ENCODE measurements at places on chromosomes 6 and 20.

DNA sequence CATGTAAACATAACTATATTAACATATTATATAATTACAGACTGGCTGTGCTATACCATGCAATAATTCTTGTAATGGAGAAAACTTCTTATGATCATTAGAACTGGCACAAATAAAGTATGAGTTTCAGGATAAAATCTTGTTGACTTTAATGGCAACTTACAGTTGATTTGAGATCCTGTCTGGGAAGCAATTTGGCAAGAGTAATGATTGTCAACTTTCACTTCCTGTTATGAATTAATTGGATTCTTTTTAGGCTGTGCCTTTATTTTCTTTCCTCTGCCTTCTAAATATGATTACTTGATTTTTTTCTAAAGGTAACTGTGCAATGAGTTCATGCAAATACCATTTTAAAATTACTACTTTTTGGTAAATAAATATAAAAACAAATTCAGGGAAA lies 158.1 kb upstream of the B3GAT2 start:
- DNase-seq = no peak

DNA sequence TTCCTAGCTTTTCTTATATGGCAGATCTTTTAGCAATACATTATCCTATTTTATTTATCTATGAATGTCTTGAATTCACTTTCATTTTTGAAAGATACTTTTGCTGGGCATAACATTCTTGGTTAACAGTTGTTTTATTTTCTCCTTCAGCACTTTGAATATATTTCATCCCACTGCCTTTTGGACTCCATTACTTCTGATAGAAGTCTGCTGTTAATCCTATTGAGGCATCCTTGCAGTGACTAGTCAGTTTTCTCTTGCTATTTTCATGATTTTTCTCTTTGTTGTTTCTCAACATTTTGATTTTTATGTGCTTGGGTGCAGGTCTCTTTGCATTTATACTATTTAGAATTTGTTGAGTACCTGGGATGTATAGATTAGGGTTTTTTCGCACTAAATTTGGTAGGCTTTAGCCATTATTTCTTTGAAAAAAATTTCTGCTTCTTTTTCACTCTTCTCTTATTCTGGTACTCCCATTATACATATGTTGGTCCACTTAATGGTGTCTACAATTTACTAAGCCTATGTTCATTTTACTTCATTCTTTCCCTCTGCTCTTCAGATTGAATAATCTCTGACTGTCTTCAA lies 53.2 kb downstream of the PHACTR3 start:
- DNase-seq = no peak

GRCh38 chr20:41308290-41308711 lies 9.2 kb downstream of the ZHX3 start:
- no peak for DNase-seq

DNA sequence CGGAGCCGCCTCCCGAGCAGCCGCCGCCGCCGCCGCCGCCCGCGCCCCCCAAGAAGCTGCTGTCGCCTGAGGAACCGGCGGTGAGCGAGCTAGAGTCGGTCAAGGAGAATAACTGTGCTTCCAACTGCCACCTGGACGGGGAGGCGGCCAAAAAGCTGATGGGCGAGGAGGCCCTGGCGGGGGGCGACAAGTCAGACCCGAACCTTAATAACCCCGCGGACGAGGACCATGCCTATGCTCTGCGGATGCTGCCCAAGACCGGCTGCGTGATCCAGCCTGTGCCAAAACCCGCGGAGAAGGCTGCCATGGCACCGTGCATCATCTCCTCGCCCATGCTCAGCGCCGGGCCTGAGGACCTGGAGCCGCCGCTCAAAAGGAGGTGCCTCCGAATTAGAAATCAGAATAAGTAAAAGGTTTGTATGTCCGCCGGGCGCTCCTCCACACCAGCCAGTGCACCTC lies 145.2 kb downstream of the SOBP start:
- DNase-seq = no peak

DNA sequence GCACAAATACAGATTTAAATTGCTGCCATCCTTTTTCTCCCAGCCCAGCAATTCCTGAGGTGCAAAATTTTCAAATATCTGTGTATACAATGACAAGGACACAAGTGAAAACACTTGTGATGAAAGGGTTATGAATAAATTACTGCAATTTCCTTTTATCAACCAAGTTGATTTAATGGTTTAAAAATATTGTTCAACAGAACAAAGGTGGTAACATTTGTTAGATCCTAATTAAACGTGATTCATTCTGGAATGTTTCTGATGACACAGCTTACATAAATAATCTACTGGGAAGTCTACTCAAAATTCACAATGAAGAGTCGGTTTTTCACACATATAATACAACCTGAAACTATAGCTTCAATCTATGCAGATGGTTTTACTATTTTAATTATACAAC lies 17.1 kb downstream of the B4GALT5 start:
- DNase-seq = no peak

GRCh38 chr6:118652051-118652615 lies 742 bp upstream of the CEP85L start:
- DNase-seq = no peak

GRCh38 chr6:169495601-169496000 lies 206.2 kb downstream of the WDR27 start:
- no peak for DNase-seq

- no peak for DNase-seq
Observed at GRCh38 chr20:15045246-15045645, 707.8 kb upstream of the FLRT3 start.

DNA sequence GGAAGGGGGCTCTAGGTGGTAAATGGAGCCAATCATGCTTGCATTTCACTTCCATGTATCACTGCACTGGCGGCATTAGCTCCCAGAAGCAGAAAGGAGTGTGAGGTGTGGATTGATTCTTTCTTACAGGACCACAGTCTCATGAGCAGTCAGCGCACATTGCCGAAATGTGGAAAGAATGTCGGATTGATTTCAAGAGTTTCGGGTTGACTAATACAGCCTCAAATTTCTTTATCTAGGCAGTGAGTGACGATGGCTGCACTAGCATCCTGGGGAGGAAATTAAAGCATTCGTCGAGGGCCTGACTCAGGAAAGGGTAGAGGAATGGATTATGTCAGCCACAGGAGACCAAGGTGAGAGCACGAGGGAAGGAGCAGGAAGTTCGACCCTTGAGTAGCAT lies 222.8 kb upstream of the CDYL start:
- DNase-seq = no peak

GRCh38 chr6:29506446-29507067 lies 18.8 kb upstream of the MAS1L start:
- DNase-seq = no peak

DNA sequence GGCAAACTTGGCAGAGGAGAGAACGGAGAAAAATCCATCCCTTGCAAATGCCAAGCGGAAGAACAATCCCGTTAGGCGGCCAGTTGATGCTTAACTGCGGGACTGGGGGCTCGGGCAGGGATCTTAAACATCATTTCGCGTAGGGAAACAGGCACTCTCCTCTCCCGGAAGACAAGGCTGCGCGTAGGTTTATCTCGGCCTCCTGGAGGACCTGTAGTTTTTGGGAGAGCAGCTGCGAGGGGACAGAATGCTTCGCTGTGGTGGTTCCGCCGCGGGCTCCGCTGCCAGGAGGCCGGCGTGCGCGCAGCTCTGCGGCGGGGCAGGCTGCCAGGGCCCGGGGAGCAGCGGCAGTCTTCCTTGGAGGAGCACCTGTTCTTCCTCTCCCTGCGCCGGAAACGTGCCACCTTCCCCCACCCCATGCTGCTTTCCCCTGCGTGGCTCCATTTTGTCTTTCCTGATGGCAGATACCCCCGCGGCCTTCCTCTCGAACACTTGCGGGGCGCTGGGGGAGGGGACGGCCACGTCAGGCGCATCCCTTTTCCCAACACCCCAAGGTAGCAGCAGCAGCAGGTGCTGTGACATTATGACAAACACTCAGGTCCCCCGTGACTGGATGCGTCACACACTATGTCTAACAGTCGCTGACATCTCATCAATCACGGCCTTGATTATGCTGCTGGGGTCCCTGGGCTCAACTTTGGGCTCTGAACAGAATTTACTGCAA lies 230.7 kb upstream of the BTBD3 start:
- DNase-seq = no peak

DNA sequence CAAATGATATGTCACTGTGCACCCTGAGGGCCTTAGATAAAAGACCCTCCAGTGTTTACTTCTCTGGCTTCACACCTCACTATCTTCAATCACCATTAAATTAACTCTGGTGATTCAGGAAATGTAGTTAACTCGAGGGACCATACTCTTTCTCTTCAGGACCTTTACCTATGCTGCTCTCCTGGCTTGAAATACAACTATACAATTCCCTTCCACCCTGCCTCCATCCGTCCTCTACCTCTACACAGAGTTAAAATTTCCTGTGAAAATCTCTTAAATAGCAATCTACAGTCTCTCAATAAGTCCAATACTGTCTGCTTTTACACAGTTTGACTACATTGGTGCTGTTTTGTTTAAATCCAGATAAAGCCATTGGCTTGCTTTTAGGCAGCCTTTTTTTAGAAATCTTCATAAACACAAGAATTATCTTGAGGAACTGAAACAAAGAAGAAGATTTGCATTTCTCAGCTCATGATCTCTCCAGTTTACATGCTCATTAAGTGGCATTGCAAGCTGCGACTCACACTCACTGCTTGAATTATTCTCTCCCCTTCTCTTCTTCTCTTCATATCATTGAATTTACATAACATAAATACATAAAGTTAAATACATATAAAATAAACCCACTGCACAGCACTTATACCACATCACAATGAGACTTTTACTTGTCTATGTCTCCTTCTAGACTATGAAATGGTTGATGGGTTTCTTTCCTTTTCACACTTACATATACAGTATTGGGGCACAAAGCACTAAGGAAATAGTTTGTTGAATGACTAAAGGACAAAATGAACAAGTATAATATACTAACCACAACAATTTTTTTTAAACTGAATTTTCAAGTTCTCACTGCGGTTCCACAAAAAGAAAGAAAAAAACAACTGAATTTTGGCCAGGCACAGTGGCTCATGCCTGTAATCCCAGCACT lies 239.0 kb upstream of the KCNQ5 start:
- no peak for DNase-seq

All from bone marrow (tissue), 2 donors.